Activated naive CD4-positive, alpha-beta T cell treated with anti-CD3 and anti-CD28 coated beads, Interleukin-2, amount 10 ng/mL, durations not matched to agents 7 days and 5 days (primary cell): ENCODE measurements at places on chromosomes 16 and 17.

GRCh38 chr16:19829844-19830692, 54.6 kb downstream of the GPRC5B start:
- H3K4me1 ChIP-seq, result no peaks in the 10 kb centered on the region
- H3K27me3 ChIP-seq, result no peaks in the 10 kb centered on the region
- no peak overlapping the region for H3K27ac ChIP-seq
- DNase-seq, result no peak
- no peak overlapping the region for H3K4me3 ChIP-seq

DNA sequence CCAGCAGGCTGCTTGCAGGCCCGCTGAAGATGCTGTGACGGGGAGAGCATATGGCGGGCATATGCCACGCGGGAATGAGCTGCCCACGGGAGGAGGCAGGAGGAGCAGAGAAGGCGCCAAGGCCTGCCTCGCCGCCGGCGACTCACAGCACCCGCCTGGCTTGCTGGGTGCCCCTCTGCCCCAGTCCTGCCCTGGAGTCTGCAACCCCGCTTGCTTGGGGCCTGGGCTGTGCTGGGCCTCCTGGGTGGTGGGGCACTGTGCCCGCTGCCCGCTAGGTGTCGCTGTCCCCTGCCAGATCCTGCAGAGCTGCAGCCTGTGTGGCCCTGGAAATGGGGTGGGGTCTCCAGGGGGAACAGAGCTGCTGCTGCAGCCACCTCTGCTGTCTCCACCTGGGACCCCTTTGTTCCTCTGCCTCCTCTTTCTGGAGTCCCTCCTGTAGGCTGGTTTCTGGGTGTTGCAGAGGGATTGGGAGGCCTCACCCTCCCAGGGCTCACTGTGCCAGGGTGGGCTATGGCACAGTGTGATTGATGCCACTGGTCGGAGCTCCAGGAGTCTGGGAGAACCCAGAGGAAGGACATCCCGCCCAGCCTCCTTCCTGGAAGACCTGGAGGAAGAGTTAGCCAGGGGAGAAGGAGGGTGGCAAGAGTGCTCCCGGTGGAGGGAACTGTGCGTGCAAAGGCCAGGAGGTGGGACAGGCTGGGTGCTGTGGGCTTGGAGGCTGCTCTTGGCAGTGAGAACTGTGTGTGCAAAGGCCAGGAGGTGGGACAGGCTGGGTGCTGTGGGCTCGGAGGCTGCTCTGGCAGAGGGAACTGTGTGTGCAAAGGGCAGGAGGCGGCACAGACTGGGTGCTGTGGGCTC, 141.0 kb upstream of the CIBAR2 start:
- DNase-seq, result peak; percentile 75
- no peaks in the 10 kb centered on the region for H3K36me3 ChIP-seq
- peak overlapping the region; percentile 45 for H3K27ac ChIP-seq
- H3K4me1 ChIP-seq, result peaks cover 7% of the 10 kb centered on the region

DNA sequence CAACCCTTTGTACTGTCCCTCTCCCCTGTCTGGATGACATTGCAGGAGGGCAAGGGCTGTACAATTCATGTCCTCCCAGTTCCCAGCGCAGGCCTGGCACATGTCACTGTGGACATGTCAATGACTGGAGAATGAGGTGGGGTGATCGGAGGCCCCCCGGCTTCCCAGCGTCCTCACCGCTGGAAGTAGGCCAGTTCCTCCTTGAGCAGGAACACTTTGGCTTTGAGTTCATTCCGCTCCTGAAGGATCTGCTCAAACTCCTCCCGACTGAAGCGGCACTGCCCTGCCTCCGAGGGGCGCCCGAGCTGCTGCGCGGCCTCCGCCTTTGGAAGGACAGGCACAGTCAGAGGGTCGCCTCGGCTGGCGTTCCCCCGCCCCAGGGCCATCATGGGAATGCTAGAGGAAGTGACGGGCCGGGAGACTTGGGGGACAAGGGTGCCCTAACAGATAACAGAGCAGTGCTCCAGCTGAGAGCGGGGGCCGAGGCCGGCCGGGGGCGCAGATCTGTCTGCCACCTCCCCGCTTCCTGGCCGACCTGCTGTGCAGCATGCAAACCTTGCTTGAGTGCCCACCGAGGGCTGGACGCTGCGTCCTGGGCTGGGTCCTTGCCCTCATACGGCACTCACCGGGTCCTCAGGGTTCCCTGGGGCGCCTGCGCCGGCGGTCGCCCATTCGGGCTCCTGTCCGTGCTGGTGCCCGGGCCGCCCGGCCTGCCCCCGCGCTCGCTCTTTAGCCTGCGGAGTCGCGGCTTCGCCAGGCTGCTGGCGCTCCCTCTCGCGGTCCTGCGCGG, 1.3 kb downstream of the RILP start:
- H3K4me1 ChIP-seq, result peaks cover 39% of the 10 kb centered on the region
- peaks cover 38% of the 10 kb centered on the region for H3K27me3 ChIP-seq
- peak overlapping the region; percentile 69 for H3K4me3 ChIP-seq
- peak overlapping the region; percentile 68 for H3K27ac ChIP-seq
- H3K36me3 ChIP-seq, result peaks cover 20% of the 10 kb centered on the region

- no peaks in the 10 kb centered on the region for H3K36me3 ChIP-seq
- H3K27me3 ChIP-seq, result peaks cover 13% of the 10 kb centered on the region
- no peak overlapping the region for H3K27ac ChIP-seq
- no peak overlapping the region for H3K4me3 ChIP-seq
- DNase-seq, result no peak
Observed at GRCh38 chr16:56324406-56324805, 100.9 kb downstream of the AMFR start.

GRCh38 chr17:49551221-49552069, 24.2 kb upstream of the NXPH3 start:
- no peak overlapping the region for H3K27ac ChIP-seq
- no peak for DNase-seq
- H3K36me3 ChIP-seq, result no peaks in the 10 kb centered on the region
- H3K4me3 ChIP-seq, result no peak overlapping the region
- peaks cover 17% of the 10 kb centered on the region for H3K27me3 ChIP-seq
- H3K4me1 ChIP-seq, result no peaks in the 10 kb centered on the region

DNA sequence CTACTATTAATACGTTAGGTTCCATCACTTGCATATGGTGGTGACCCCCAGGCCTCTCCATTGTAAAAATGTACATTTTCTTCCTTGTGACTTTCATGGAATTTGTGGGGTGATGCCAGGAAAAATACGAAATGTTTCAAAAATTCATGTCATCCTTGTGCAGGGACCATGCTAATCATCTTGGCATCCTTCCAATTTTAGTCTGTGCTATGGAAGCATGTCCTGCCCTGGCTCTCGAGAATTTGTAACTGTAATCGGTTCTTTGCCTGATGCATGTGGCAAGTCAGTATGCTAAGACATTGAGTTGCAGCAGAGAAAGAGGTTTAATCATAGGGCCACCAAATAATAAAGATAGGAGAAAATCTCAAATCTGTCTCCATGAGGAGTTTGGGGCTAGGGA, 14.3 kb upstream of the GINS3 start:
- H3K4me3 ChIP-seq, result no peak overlapping the region
- H3K36me3 ChIP-seq, result no peaks in the 10 kb centered on the region
- no peaks in the 10 kb centered on the region for H3K4me1 ChIP-seq
- no peak overlapping the region for H3K27ac ChIP-seq

DNA sequence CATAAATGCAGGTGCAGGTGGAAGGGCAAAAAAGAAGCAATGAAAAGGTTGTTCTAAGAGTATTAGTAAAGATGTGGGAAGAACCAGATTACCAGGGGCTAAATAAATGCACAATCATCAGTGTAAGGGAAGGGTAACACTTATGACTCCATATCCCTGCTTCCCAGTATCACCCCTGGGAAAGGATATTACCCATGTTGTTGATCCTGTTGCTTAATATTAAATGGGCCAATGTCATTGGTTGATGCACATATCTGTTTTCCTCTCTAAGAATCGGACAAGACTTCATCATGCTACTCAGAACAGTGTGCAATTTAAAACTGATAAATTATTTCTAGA, 34.7 kb upstream of the ABCA6 start:
- no peaks in the 10 kb centered on the region for H3K36me3 ChIP-seq
- no peaks in the 10 kb centered on the region for H3K4me1 ChIP-seq
- no peaks in the 10 kb centered on the region for H3K27me3 ChIP-seq
- no peak overlapping the region for H3K4me3 ChIP-seq
- no peak for DNase-seq
- H3K27ac ChIP-seq, result no peak overlapping the region

DNA sequence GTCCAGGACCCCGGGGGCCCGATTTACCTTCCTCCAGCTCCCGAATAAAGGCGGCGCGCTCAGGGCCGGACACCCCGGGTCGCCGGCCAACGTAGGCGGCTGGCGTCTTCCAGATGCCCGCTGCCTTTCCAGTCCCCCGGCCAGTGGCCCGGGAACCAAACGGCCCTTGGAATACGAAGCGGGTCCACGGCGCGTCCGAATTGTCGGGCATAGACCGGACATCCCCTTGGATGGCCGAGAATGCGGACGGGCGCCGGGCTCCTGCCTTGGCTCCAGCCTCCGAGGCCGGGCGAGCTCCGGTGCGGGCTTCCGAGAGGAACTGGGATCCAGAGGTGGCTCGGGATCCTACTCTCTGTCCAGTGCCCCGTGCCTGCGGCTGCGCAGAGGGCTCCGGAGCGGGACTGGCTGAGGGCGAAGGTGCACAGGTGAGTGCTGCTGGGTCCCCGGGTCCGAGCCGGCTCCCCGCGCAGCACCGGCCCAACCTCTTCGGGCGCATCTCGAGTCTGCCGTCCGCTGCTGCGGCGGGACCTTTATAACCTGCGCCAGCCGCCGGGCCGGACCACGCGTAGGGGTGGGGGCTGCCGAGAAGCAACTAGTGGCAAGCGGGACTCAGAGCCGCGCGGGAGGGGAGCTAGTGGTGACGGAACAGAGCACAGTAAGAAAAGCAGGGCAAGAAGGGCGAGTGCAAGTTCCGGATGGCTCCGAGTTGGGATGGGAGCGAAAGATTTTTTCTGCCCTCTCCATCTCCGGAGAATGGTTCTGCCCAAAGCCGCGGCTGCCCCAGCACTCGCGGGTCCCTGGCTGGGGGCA, at the start of gene HAP1:
HAP1 (minus strand) TSS at position 505 of the 810 bp plus-strand sequence; CDS start at position 496, 9 bp downstream.
- H3K4me1 ChIP-seq, result peaks cover 8% of the 10 kb centered on the region
- peak within 1 kb of the TSS; percentile 41 for H3K4me3 ChIP-seq
- H3K36me3 ChIP-seq, result no peaks in the 10 kb centered on the region
- H3K27me3 ChIP-seq, result peaks cover 87% of the 10 kb centered on the region

DNA sequence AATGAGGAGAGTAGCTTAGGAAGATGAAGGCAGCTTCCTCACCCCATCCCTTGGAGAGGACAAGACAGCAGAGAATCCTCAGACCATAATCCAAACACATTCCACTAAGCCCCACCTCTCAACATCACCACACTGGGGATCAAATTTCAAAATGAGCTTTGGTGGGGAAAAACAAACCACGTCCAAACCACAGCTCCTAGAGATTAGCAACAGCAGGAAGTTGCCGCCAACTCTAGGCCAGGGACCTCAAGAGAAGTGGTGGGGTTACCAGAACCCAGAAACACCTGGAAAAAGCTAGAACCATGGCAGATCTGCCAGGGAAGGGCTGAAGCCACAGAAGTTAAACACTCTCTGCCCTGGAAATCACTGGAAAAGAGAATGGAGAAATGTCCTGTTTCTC, 571.6 kb downstream of the HS3ST4 start:
- H3K27ac ChIP-seq, result no peak overlapping the region
- peaks cover 16% of the 10 kb centered on the region for H3K4me1 ChIP-seq
- no peak for DNase-seq
- H3K36me3 ChIP-seq, result no peaks in the 10 kb centered on the region
- no peaks in the 10 kb centered on the region for H3K27me3 ChIP-seq

- no peaks in the 10 kb centered on the region for H3K4me1 ChIP-seq
- H3K27ac ChIP-seq, result no peak overlapping the region
Observed at GRCh38 chr16:64617836-64618476, 503.9 kb downstream of the CDH11 start.

DNA sequence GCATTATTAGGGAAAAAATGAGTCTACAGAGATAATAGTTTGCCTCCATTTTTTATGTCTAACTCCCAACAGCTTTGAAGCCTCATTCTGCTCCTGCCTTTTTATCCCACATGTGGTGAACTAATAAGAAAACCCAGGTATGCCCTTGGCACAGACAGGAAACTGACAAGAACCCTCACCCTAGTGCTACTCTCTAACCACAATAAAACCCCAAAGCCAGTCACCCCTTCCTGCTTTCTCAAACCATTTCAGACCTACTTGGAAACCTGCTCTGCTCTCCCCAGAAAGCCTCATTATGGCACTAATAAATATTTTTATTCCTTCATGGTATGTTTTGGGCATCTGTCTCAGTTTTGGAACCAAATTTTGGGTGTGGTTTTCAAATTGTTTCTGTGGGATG, 3.9 kb upstream of the MARVELD3 start:
- H3K27me3 ChIP-seq, result peaks cover 36% of the 10 kb centered on the region
- H3K4me3 ChIP-seq, result no peak overlapping the region
- H3K27ac ChIP-seq, result peak overlapping the region; percentile 3
- peak; percentile 42 for DNase-seq
- peaks cover 10% of the 10 kb centered on the region for H3K4me1 ChIP-seq

- no peak overlapping the region for H3K4me3 ChIP-seq
- H3K27me3 ChIP-seq, result peaks cover 83% of the 10 kb centered on the region
- no peak for DNase-seq
- H3K36me3 ChIP-seq, result no peaks in the 10 kb centered on the region
Observed at GRCh38 chr16:717450-718245, 2.7 kb downstream of the METRN start.

DNA sequence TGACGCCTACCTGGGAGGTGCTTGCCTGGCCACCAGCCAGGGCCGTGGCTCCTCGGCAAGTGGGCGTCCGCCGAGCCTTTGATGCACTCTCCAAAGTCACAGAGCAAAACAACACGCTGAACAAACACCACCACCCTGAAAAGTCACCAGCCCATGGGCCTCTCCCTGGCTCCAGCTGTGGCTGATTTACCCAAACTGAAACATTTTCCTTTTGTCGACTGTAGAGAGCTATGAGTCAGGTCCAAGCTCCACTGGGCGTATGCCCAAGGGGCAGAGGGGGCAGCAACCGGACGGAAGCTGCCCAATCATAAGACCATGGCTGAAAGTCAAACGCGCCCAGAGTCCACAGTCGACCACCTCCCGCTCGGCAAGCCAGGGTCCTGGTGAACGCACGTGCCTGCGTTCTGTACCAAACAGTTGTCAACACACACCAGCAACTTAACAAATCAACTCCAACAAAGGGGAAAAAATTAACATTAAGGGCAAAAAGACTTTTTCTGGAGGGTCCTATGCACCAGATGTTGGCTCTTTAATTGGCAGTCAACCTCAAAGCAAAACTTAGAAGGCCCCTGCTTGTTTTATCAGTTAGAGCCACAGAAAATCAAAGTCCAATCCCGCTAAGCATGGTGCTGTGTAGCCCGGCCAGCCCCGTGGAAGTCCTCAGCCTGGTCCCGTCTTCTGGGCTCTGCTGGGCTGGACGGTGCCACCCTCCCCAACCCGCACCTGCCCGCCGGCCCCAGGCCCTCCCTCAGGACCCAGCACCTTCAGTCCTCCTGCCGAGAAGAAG, 47.3 kb downstream of the TBC1D16 start:
- DNase-seq, result no peak
- H3K36me3 ChIP-seq, result no peaks in the 10 kb centered on the region
- H3K4me3 ChIP-seq, result no peak overlapping the region
- H3K27me3 ChIP-seq, result peaks cover 66% of the 10 kb centered on the region

- no peak overlapping the region for H3K27ac ChIP-seq
- H3K36me3 ChIP-seq, result peaks cover 26% of the 10 kb centered on the region
- H3K27me3 ChIP-seq, result no peaks in the 10 kb centered on the region
- no peak for DNase-seq
Observed at GRCh38 chr17:5044630-5045029, 9.4 kb upstream of the SLC52A1 start.
